ENCODE measurements at places on chromosomes 3 and 15.

GRCh38 chr3:70815817-70816216, 503.4 kb upstream of the MDFIC2 start:
- DNase-seq = no peak

DNA sequence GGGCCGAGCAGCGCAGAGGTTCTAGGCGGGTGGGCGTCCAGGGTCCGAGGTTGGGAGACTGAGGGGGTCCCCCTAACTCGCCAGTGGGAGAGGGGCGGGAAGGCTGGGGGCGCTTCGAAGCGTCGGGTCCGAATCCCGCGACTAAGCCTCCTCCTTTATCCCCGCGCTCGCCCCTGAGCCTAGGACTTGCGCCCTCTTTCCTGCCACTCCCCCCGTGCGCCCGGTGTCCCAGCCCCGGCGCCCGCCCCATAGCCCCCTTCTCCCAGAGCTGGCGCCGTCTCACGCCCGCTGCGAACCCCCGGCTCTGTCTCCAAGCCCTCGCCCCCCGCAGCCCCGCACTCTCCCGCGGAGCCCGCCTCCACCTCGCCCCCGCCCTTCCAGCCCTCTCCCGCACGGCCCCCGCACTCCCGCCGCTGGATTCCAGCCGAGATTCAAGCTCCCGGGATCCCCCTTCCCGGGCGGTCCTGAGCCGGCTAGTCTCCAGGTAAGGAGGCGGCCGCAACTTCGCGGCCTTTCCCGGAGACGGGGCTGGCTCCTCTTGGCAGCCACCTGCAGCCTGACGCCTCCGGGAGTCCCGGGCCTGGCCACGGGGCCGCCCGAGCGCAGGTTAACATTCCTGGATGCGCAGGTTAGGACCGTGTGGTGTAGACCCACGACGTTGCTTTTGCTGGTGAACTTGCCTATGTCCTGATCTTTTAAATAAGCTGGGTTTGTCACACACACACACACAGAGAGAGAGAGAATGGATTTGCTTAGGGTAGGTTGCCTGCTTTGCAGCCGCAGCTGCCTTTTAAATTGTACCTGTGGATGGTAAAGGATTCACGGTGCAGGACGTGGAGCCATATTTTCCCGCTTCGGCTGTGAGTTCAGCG, 563 bp downstream of the PXYLP1 start:
- DNase-seq = no peak

- DNase-seq = no peak
Observed at GRCh38 chr15:96348112-96349027, 17.9 kb downstream of the NR2F2 start.

GRCh38 chr3:52046186-52046901, 10.0 kb downstream of the DUSP7 start:
- DNase-seq = no peak

DNA sequence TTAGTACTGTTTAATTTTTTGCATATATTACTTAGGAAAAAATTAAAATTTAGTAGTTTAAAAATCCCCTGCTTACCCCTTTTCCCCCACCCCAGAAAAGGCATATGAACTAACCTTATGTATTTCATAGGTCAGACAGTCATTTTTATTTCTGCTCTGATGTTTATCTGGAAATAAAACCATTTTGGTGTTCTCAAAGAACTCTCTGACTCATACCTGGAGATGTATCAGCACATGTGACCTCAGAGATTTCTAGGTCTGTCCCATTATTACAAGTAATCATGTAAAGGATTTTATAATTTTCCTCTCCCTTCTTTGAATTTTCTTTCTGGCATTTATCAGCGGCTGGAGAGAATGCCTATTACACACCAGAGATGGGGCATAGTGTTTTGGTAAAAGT, 14.1 kb upstream of the CCR8 start:
- DNase-seq = no peak
